ENCODE measurements at places on chromosomes 12 and 14. TPM values are rescaled to one million over a fixed set of nuclear protein-coding genes. Genes with fewer than 3 reads are reported as not detected.

DNA sequence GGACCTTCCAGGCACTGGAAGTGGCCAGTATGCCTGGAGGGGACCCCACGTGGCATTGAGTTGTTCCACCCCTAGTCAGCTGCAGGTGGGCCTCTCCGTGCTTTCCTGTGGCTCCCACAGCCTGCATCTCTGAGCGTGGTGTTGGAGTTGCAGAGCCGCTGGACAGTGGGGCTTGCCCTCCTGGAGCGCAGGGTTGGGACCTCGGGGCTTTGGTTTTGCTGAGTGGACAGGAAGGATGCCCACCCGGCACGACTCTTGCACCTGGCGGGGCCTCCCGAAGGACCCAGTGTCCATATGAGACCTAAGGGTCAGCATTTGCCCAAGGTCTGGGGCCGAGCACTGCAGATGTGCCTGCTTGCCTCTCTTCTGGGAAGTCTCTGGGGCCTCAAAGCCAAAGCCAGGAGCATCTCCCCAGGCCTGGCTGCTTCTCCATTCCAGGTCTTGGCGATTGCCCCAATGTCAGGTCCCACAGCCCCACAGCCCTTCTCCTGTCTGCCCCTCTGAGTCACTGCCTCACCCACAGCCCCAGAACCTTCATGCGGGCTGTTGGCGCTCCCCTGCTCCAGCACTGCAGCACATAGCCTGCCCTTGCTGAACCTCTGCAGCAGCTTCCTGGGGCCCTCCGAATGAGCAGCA, 1.5 kb downstream of the PACS2 start:
- H3K27me3 ChIP-seq, result no peaks in the 10 kb centered on the region
- H3K4me1 ChIP-seq, result peaks cover 14% of the 10 kb centered on the region
- no peaks in the 10 kb centered on the region for H3K36me3 ChIP-seq
- peak; percentile 36 for DNase-seq

TMEM63C gene
- 0.77 TPM for total RNA-seq

- H3K4me3 ChIP-seq, result no peak overlapping the region
- H3K4me1 ChIP-seq, result no peaks in the 10 kb centered on the region
- no peak overlapping the region for H3K27ac ChIP-seq
Measured at GRCh38 chr14:34160619-34161018, 209.7 kb upstream of the EGLN3 start.

GRCh38 chr14:56703947-56704346, 106.3 kb downstream of the OTX2 start:
- no peak overlapping the region for H3K27ac ChIP-seq
- no peaks in the 10 kb centered on the region for H3K4me1 ChIP-seq
- no peaks in the 10 kb centered on the region for H3K27me3 ChIP-seq
- H3K36me3 ChIP-seq, result no peaks in the 10 kb centered on the region
- DNase-seq, result no peak

GRCh38 chr12:694734-695503, 31.7 kb upstream of the NINJ2 start:
- H3K36me3 ChIP-seq, result no peaks in the 10 kb centered on the region
- no peaks in the 10 kb centered on the region for H3K4me1 ChIP-seq
- H3K4me3 ChIP-seq, result no peak overlapping the region

AGAP2 gene
- total RNA-seq, result 0.57 TPM

- no peaks in the 10 kb centered on the region for H3K27me3 ChIP-seq
Measured at GRCh38 chr14:82492157-82492556, 958.5 kb upstream of the SEL1L start.

DNA sequence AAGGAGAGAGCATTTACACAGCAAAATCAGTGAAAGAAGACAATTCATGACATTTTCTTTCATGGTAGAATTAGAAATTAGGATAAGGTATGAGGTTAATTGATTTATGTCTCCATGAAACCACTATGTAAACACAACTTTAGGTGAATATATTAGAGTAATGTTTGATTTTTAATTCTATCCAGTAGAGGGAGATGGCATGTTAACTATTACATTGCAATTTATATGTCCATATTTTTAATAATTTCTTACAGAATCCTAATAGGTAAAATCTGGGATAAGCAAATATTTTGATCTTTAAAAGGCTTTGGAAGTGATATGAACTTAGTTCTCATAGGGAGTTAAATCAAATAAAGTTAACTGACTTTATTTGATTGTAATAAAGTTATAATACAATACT, 373.4 kb upstream of the PDE3A start:
- H3K36me3 ChIP-seq, result no peaks in the 10 kb centered on the region
- H3K27me3 ChIP-seq, result no peaks in the 10 kb centered on the region
- H3K4me1 ChIP-seq, result peaks cover 2% of the 10 kb centered on the region
- no peak for DNase-seq
- no peak overlapping the region for H3K4me3 ChIP-seq

POU6F1 gene
- 30.2 TPM for total RNA-seq

WNT5B gene
- 8.5 TPM for total RNA-seq

KCNJ8 gene
- total RNA-seq, result 13.0 TPM

- no peaks in the 10 kb centered on the region for H3K36me3 ChIP-seq
- no peak for DNase-seq
- H3K27me3 ChIP-seq, result no peaks in the 10 kb centered on the region
- H3K4me3 ChIP-seq, result no peak overlapping the region
- H3K4me1 ChIP-seq, result no peaks in the 10 kb centered on the region
Measured at GRCh38 chr12:7695237-7695560, 376 bp downstream of the GDF3 start.

SLC17A8 gene
- not detected for total RNA-seq

- H3K27ac ChIP-seq, result no peak overlapping the region
- DNase-seq, result no peak
- H3K36me3 ChIP-seq, result no peaks in the 10 kb centered on the region
- no peaks in the 10 kb centered on the region for H3K4me1 ChIP-seq
- H3K27me3 ChIP-seq, result no peaks in the 10 kb centered on the region
- H3K4me3 ChIP-seq, result no peak overlapping the region
Measured at GRCh38 chr12:89889062-89889461, 180.4 kb upstream of the ATP2B1 start.

DNA sequence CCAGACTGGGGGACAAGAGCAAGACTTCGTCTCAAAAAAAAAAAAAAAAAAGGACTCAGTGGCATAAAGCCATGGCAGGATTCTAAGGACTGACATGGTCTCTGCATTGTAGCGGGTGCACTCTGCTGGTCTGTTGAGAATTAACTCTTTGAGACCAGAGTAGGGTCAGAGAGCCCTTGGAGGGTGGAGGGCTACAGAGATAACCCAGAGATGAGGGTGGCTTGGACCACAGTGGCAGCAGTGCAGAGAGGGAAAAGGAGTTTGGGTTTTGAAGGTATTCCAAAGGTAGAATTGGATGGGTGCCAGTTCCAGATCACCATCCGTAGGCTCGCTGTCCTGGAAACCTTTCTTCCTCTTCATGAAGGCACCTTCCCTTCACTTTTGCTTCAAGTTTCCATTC, 14.3 kb upstream of the DYNC1H1 start:
- no peak overlapping the region for H3K4me3 ChIP-seq
- H3K27me3 ChIP-seq, result no peaks in the 10 kb centered on the region
- H3K4me1 ChIP-seq, result peaks cover 4% of the 10 kb centered on the region
- no peaks in the 10 kb centered on the region for H3K36me3 ChIP-seq
- DNase-seq, result peak; percentile 22

DNA sequence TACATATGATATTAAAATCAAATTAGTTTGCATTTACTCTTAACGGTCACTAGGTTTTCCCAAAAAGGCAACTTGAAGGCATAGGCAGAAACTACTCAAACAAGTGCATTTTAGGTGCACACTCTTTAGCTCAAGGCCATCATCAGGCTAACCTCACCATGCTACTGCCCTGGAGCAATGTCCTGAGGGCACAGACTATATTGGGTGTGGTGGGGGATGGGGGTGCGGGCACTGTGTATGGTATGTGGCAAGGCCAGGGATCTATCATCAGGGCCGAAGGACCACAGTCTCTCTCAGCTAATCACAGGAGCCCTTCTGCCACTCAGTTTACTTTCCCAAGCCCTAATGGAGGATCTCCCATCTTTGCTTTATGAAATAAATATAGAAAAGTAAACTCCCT, 51.9 kb downstream of the SH2B3 start:
- H3K4me1 ChIP-seq, result no peaks in the 10 kb centered on the region
- no peak for DNase-seq
- H3K36me3 ChIP-seq, result no peaks in the 10 kb centered on the region
- no peak overlapping the region for H3K4me3 ChIP-seq
- no peak overlapping the region for H3K27ac ChIP-seq
- no peaks in the 10 kb centered on the region for H3K27me3 ChIP-seq

GRCh38 chr12:66243911-66244310, 54.9 kb downstream of the IRAK3 start:
- H3K27me3 ChIP-seq, result no peaks in the 10 kb centered on the region
- H3K36me3 ChIP-seq, result no peaks in the 10 kb centered on the region
- no peak overlapping the region for H3K4me3 ChIP-seq
- H3K27ac ChIP-seq, result no peak overlapping the region
- H3K4me1 ChIP-seq, result no peaks in the 10 kb centered on the region

- H3K27me3 ChIP-seq, result no peaks in the 10 kb centered on the region
- no peak overlapping the region for H3K4me3 ChIP-seq
- H3K27ac ChIP-seq, result no peak overlapping the region
- H3K4me1 ChIP-seq, result peaks cover 1% of the 10 kb centered on the region
- DNase-seq, result no peak
Measured at GRCh38 chr14:51616724-51617409, 34.8 kb upstream of the FRMD6 start.

GRCh38 chr14:55107766-55108554, 21.1 kb upstream of the LGALS3 start:
- no peak overlapping the region for H3K4me3 ChIP-seq
- DNase-seq, result peak; percentile 94
- no peaks in the 10 kb centered on the region for H3K36me3 ChIP-seq
- peaks cover 32% of the 10 kb centered on the region for H3K4me1 ChIP-seq
- H3K27ac ChIP-seq, result peak overlapping the region; percentile 88

DNA sequence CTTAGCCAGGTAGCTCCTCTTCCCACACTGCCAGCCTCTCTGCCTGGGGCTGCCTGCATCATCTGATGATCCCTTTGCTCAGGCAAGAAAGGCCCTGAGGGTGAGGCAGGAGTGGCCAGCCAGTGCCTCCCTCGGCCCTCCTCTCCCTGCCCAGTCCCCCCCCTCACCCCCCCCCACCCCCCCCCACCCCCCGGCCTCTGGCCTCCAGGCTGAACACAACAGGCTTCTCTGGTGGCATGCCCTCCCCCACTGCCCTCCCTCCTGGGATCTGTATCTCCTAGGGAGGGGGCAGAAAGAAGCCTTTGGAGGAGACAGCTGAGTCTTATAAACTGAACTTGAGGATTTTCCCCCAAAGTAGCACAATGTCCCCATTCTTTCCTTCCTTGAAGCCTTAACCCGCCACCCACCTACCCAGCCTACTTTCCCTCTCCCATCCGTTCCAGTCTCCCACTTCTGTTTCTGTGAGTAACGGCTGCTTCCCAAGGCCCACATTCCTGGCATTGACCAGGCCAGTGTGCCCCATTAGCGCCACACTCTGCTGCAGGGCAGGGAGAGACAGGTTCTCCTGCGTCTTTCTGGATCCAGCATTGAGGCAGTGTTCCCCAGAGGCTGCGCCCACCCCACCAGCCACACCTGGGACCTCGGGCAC, 82.1 kb downstream of the B4GALNT3 start:
- H3K4me1 ChIP-seq, result peaks cover 3% of the 10 kb centered on the region
- H3K36me3 ChIP-seq, result no peaks in the 10 kb centered on the region
- H3K27ac ChIP-seq, result no peak overlapping the region
- DNase-seq, result no peak
- H3K27me3 ChIP-seq, result no peaks in the 10 kb centered on the region

- H3K4me1 ChIP-seq, result no peaks in the 10 kb centered on the region
- no peak for DNase-seq
- no peak overlapping the region for H3K27ac ChIP-seq
- H3K36me3 ChIP-seq, result no peaks in the 10 kb centered on the region
- H3K27me3 ChIP-seq, result no peaks in the 10 kb centered on the region
- no peak overlapping the region for H3K4me3 ChIP-seq
Measured at GRCh38 chr14:102711946-102712345, 65.3 kb upstream of the TRAF3 start.

NAV3 gene
- 40.0 TPM for total RNA-seq

- DNase-seq, result no peak
- H3K4me3 ChIP-seq, result no peak overlapping the region
- no peaks in the 10 kb centered on the region for H3K27me3 ChIP-seq
- H3K36me3 ChIP-seq, result no peaks in the 10 kb centered on the region
- H3K27ac ChIP-seq, result no peak overlapping the region
Measured at GRCh38 chr12:92605621-92606170, 97.1 kb upstream of the PLEKHG7 start.

KRT76 gene
- not detected for total RNA-seq

GRCh38 chr12:88433997-88434703, 146.1 kb downstream of the KITLG start:
- no peak for DNase-seq
- H3K27me3 ChIP-seq, result no peaks in the 10 kb centered on the region
- no peaks in the 10 kb centered on the region for H3K36me3 ChIP-seq
- no peak overlapping the region for H3K4me3 ChIP-seq
- no peak overlapping the region for H3K27ac ChIP-seq

KIF26A gene
- total RNA-seq, result 16.8 TPM

GRCh38 chr12:105347499-105347898, 17.0 kb downstream of the C12orf75 start:
- DNase-seq, result no peak
- H3K27ac ChIP-seq, result no peak overlapping the region
- H3K27me3 ChIP-seq, result no peaks in the 10 kb centered on the region

DNA sequence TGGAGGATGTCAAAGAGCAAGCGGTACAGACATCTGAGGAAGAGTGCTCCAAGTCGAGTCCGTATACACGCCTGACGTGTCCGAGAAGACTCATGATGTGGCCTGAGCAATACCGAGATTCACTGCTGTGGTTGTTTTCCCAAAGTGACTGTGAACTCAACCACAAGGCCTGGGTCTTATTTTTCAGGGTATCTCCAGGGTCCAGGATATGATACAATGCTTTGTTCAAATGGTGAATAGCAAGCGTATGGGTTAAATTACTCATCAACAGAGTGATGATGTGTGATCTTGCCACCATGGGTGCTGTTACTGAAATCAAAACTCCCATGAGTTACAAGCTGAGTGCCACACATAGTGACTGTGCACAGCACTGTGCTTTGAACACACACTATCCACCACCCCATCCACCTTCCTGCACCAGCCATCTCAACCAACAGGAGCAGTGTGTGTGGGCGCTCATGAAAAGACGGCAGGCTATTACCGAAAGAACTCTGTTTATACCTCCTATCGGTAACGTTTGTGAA, 109.6 kb downstream of the BCAT1 start:
- peaks cover 18% of the 10 kb centered on the region for H3K4me1 ChIP-seq
- H3K4me3 ChIP-seq, result no peak overlapping the region
- peak overlapping the region; percentile 61 for H3K27ac ChIP-seq
- no peaks in the 10 kb centered on the region for H3K27me3 ChIP-seq
- DNase-seq, result no peak

DNA sequence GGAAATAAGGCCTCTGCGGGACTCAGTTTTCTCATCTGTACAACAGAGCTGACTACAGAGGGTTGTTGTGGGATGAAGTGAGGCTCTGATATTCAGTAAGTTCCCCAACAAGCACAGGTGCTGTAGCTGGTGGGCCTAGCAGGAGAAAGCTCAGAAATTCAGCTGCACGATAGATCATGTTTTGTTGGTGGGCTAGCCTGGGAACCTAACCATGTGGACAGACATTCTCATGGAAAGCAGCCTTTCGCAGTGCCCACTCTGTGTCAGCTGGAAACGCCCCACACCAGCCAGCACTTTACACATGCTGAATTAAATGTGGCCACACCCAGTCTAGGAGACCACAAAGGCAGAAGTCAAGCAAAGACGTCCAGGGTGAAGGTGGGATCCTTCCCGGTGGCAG, 16.1 kb downstream of the PITPNM2 start:
- no peak overlapping the region for H3K4me3 ChIP-seq
- H3K36me3 ChIP-seq, result no peaks in the 10 kb centered on the region
- H3K27me3 ChIP-seq, result no peaks in the 10 kb centered on the region
- H3K27ac ChIP-seq, result no peak overlapping the region
- H3K4me1 ChIP-seq, result peaks cover 4% of the 10 kb centered on the region
- DNase-seq, result no peak

GRCh38 chr12:663293-663871, at the start of gene NINJ2:
NINJ2 (minus strand) TSS chr12:663445; CDS start chr12:663360, 85 bp downstream.
- DNase-seq, result no peak
- H3K36me3 ChIP-seq, result no peaks in the 10 kb centered on the region
- peak within 1 kb of the TSS; percentile 6 for H3K4me3 ChIP-seq
- H3K27ac ChIP-seq, result no peak within 1 kb of the TSS
- H3K4me1 ChIP-seq, result peaks cover 9% of the 10 kb centered on the region
